Calu3 (cell line): ENCODE measurements at places on chromosomes 5 and 9.

- no peak for DNase-seq
Observed at GRCh38 chr5:141871870-141872269, 6.3 kb downstream of the PCDH1 start.

- DNase-seq, result peak; percentile 9
Observed at GRCh38 chr5:8458038-8458383, 589.1 kb downstream of the MTRR start.

DNA sequence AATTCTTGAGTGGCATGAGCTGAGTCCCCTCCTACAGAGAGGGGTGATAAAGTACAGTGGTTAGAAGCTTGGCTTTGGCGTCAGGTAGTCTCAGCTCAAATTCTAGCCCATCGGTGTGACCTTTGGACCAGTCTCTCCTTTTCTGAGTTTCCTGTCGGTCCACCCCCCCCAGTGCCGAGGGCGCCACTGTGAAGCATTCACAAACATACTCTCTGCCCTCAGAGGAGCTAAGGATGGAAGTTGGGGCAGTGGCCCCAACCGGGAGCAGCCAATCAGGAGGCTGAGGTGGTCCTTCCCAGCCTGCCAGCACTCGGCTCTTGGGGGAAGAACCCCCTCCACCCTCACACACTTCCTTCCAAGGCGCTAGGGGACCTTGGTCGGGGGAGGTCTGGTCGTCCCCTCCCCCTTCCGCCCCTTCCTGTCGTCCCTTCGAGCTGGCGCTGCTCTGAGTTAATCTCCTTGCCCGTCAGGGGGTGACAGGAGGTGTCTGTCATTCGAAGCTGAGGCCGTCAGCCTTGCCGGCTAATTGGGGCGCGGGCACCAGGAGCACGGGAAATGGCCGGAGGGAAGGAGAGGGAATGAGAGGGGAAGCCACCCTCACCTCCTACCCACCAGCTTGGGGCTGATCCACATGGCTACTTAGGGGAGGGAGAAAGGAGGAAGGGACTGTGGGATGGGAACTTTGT is 53.0 kb downstream of the CXXC5 start:
- peak; percentile 55 for DNase-seq

GRCh38 chr5:135371622-135372232 is 27.3 kb downstream of the MACROH2A1 start:
- no peak for DNase-seq

GRCh38 chr5:127536687-127537086 is 19.2 kb downstream of the PRRC1 start:
- no peak for DNase-seq

- DNase-seq, result no peak
Observed at GRCh38 chr5:150589862-150590601, 50.4 kb upstream of the SYNPO start.

GRCh38 chr9:89375191-89375760 is 57.0 kb downstream of the SECISBP2 start:
- DNase-seq, result no peak

DNA sequence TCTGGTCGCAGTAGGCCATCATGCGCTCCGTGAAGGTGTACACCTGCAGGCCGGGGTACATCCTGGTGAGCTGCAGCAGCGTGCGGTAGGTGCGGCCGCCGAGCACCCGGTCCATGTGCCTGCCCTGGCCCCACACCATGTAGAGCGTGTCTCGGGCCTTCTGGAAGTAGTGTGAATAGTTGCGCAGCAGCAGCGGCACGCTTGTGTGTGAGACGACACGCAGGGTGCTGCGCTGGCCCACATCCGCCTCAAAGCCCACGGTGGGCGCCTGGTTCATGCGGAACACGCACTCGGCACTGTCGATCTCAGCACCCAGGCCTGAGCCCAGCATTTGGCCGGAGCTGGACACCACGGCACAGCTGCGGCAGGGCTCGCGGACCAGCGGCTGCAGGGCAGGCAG is 4.5 kb downstream of the ST6GALNAC4 start:
- DNase-seq, result no peak

DNA sequence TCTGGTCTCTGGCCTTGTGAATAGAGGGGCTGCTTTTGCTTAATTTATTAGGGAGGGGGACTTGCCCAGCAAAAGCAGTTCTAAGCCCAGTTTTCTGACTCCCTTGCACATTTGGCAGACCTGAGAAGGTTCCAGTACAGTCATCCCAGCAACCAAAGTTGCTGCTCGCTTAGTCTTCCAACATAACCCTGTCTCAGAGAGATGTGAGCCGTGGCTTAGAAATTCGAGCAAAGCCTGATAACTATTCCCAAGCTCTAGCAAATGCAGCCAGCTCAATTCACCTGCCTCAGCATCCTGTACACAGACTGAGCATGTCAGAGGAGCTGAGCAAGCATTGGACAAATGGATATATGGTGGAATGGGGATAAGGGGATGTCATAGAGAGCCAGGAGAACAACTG is 401.9 kb downstream of the SPOCK1 start:
- DNase-seq, result no peak

DNA sequence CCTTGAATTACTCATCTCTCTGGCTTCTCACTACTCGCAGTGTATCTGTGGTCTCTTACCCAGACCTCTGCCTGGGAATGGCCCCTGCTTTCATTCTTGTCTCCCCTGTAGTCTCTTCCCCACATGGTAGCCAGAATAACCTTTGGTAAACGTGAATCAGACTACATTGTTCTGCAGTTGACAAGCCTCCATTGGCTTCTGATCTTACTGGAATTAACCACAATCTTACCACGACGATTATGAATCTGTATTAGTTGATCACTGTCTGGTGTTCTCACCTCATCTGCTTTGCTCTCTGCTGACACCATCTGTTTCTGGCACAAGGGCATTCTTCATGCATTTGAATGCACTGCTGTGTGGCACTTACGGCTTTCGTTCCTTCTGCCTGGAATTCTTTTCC is 781.2 kb downstream of the MTRR start:
- no peak for DNase-seq

- no peak for DNase-seq
Observed at GRCh38 chr5:169724303-169725087, 87.4 kb downstream of the DOCK2 start.

GRCh38 chr9:126965077-126965476 is 50.5 kb downstream of the RALGPS1 start:
- no peak for DNase-seq

DNA sequence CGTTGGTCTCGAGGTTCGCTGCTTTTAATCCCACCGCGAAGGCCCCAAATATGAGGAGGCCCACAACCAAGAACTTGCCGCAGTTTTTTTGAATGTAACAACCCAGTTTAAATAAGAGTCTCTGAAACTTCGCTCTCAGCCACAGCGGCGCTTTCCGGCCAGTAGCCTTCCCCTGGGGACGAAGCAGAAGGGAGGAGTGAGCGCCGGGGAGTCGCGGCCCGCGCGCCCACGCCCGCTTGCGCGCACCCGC is 10.4 kb downstream of the PTCH1 start:
- peak; percentile 27 for DNase-seq

DNA sequence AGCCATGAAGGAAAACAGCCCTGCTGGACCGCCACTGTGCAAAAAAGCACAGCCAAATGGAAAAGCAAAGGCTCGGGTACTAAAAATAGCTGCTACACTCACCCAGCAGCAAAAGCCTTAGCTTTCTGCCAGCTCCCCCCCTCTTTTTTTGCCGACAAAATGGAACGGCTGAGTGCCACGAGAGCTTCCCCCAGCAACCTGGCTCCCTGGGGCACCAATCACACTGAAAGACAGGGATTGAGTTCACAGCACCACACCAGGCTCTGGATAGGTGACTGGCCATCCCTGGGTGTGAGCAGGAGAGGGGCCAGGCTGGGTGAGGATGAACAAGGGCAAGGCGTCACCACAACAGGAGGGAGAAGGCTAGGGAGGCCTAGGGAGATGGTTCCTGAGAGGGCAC is 66.7 kb downstream of the SIL1 start:
- DNase-seq, result no peak

- no peak for DNase-seq
Observed at GRCh38 chr9:33024126-33024965, 727 bp upstream of the DNAJA1 start.

DNA sequence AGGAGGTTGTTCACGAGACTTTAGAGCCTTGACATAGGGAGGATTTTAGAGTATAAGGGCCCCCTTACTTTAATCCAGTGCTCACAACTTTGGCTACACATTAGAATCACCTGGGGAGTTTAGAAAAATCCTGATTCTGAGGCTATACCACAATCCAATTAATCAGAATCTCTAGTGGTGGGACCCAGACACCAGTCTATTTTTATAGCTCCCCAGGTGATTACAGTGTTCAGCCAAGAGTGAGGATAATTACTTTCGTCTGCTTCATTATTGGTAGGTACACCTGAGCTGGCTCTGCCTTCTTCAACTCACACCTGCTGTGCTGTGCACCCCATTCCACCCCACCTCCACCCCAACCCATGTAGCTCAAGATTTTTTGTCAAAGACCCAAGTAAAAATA is 141.3 kb upstream of the EPB41L4A start:
- DNase-seq, result no peak

GRCh38 chr9:133577737-133578112 is 31.5 kb downstream of the FAM163B start:
- DNase-seq, result no peak

GRCh38 chr9:134989206-134990065 is 71.7 kb upstream of the FCN1 start:
- no peak for DNase-seq

DNA sequence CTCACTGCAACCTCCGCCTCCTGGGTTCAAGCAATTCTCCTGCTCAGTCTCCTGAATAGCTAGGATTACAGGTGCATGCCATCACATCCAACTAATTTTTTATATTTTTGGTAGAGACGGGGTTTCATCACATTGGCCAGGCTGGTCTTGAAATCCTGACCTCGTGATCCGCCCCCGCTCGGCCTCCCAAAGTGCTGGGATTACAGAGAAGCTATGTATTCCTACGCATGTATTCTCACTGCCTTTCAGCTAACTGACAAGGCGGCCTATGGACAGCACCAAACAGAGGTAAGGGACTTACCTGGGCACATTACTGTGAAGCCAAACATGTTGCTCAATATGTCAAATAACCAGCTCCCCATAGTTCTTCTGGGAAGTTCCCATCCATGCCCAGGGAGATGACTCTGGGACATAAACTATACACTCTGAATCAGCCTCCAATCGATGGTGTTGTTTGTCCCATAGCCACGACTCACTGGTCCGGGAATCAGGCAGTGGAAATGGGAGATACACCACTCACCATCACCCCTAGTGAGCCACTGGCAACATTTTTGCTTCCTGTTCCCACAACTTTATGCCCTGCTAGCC is 114.6 kb downstream of the SYK start:
- DNase-seq, result no peak

DNA sequence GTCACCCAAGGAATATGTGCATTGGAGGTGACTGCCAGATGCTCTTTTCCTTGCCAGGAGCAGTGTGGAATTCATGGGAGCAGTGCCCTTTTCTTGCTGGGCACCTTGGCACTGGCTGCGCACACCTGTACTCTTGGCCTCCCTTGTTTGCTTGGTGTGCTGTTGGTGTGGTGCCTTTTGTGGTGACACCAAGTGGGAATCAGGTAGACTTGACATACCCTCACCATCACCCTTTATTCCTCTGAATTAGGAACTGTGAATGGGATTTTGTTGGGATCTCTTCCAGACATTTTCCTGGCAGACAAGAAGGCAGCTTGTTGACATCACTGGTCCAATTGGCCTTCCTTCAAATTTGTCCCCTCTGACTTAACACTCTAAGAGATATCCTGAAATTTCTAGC is 82.3 kb downstream of the RAI14 start:
- no peak for DNase-seq

DNA sequence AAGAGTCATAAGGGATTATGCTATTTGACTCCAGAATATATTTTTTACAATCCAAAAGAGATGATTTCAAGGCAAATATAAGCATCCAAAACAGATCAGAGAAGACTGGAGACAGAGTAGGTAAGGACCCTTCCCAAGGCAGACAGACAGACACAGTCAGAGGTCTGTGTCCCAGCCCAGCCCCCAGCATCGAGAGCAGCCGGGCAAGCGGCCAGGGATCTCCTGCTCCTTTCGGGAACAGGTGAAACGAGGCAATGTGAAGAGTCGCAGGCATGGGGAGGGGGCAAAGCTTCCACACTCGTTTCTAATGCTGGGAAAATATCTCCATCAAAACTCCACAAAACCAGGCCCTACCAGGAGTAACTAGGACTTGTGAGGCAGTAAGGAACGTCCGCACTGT is 5.8 kb downstream of the PAEP start:
- no peak for DNase-seq

DNA sequence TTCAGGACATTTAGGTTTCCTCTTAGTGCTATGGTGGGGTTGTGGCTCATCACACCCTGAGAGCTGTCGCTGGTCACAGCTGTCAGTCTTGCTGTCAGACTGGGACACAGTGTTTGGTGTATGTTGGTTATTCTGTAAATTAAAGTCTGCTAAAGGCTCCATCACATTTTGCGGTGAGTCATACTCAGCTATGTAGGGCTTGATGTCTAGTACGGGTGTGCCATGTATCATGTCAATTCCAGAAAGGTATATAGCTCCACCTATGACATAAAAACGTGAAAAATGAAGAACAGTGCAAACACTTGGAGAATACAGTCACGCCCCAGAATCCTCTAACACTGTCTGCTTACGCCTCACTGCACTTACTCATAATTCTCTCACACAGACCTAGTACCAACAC is 11.9 kb downstream of the TRMO start:
- no peak for DNase-seq

- no peak for DNase-seq
Observed at GRCh38 chr9:34328500-34328986, 525 bp downstream of the KIF24 start.

GRCh38 chr9:99026956-99027298 is 78.0 kb upstream of the TGFBR1 start:
- DNase-seq, result no peak

- DNase-seq, result no peak
Observed at GRCh38 chr5:103031607-103032006, 88.3 kb downstream of the GIN1 start.

DNA sequence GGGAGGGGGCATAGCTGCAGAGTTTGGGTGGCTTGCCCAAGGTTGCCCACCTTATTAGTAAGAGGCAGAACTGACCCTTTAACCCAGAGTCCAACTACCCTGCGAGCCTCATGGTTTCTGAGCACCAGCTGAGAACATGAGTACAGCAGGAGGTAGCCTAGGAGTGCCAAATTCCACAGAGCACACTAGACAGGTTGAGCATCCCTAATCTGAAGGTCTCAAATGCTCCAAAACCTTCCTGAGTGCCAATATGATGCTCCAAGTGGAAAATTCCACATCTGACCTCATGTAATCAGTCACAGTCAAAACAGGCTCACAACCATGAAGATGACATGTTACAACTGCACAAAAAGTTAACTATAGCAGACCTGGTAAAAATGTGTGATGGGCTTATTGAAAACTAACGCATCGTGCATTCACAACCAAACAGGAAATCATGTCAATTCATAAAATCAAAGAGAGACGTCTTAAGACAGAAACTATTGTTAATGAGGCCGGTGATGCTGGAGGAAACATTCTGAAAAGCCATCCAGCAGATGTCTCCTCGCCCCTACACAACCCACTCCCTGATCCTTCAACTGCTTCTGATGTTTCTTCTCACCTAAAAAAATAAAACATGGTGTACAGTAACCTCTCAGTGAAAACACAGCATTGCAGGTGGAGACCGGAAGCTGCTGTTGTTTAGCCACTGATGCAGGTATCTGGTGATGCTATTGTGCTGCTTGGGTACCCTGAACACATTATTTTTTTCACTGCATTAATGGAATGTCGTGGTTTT is 25.0 kb downstream of the PTCH1 start:
- no peak for DNase-seq

- DNase-seq, result no peak
Observed at GRCh38 chr9:129344641-129345495, 166.8 kb upstream of the IER5L start.

GRCh38 chr9:92538541-92538940 is 2.8 kb upstream of the ECM2 start:
- no peak for DNase-seq
